Stomach (tissue), 19 donors: ENCODE measurements at places on chromosomes 16 and 17. TPM values are rescaled to one million over a fixed set of nuclear protein-coding genes. Genes with fewer than 3 reads are reported as not detected.

Gene DNASE1L2
- not detected for total RNA-seq

Gene CFAP97D1
- not detected for total RNA-seq

Gene KRTAP9-2
- total RNA-seq: not detected

Gene MYO15A
- 0.37 TPM for total RNA-seq

Gene ALOX12B
- total RNA-seq: not detected

Gene KRTAP3-1
- not detected for total RNA-seq

Gene SRL
- not detected for total RNA-seq

Gene UTP4
- 68.8 TPM for total RNA-seq

Gene DNAH9
- total RNA-seq: 18.3 TPM

Gene CRHR1
- not detected for total RNA-seq

Gene FOXJ1
- total RNA-seq: not detected

Gene ITGA2B
- 2.4 TPM for total RNA-seq

Gene TMED6
- total RNA-seq: 2.9 TPM

Gene PLD2
- 16.7 TPM for total RNA-seq

Gene OSGIN1
- total RNA-seq: 24.5 TPM

Gene ATP2A1
- not detected for total RNA-seq

Gene CEMP1
- not detected for total RNA-seq

Gene HBQ1
- not detected for total RNA-seq

Gene KDM6B
- 12.3 TPM for total RNA-seq

Gene BCL6B
- total RNA-seq: 5.5 TPM

Gene CLDN7
- 25.0 TPM for total RNA-seq
